Epithelial cell of proximal tubule (primary cell): ENCODE measurements at places on chromosomes 7 and 10.

DNA sequence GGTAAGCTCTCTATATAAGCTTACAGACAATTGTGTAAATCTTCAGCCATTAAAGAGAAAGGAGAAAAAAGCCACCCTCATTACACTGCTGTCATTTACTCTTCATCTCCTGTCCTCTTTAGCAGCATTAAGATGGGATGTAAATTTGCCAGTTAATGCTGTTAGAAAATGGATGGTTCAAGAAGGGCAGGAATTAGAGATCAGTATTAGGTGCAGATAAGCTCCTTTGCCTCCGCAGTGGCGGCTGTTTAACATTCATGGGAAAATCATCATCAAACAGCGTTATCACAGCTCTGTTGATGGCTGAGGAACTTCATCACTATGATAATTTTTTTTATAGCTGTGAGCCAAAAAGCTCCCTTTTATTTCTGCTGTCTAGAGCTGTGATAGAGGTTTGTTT lies 61.8 kb upstream of the FAM204A start:
- DNase-seq, result no peak

DNA sequence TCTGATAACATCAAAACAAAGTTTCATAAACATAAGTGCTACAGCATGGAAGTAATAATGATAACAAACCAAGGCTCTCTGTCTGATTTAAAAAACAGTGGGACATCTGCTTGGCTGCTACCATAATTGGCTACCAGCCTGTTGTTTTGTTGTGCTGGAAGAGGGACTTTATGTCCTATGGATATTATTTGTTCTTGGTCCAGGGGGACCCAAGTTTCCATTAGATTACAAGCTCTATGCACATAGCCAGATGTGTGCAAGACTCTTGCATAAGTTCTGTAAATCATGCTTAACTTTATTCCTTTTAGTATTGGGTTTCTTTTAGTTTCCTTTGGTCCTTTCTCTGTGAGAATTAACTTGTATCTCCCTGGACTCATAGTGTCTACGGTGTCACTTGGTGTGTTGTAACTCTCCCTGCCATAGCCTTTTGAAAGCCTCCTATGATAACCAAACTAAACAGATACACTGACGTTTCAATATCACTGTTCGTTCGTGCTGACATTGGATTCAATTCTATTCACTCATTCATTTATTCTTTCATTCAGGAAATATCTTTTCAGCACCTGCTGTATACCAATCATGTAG lies 41.4 kb upstream of the CD36 start:
- DNase-seq, result no peak

GRCh38 chr10:99869581-99870122 lies 87.2 kb downstream of the ABCC2 start:
- DNase-seq, result no peak

DNA sequence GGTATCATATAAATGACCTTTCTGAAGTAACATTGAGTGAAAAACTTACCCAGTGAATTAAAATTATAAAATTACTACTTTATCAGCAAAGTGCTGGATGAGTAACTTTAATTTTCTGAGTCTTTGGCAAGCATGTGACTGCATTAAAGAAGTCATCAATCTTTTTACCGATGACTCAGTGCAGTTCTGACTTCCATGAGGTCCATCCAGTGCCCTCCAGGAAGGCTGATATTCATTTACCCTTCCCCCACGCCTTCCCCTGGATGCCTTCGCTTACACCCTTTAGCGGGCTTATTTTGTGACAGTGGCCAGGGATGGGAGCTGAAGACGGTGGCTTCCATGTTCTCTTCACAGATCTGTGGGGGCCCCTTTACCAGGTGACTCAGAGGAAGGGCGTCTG lies 572.9 kb upstream of the PFKP start:
- DNase-seq, result no peak

DNA sequence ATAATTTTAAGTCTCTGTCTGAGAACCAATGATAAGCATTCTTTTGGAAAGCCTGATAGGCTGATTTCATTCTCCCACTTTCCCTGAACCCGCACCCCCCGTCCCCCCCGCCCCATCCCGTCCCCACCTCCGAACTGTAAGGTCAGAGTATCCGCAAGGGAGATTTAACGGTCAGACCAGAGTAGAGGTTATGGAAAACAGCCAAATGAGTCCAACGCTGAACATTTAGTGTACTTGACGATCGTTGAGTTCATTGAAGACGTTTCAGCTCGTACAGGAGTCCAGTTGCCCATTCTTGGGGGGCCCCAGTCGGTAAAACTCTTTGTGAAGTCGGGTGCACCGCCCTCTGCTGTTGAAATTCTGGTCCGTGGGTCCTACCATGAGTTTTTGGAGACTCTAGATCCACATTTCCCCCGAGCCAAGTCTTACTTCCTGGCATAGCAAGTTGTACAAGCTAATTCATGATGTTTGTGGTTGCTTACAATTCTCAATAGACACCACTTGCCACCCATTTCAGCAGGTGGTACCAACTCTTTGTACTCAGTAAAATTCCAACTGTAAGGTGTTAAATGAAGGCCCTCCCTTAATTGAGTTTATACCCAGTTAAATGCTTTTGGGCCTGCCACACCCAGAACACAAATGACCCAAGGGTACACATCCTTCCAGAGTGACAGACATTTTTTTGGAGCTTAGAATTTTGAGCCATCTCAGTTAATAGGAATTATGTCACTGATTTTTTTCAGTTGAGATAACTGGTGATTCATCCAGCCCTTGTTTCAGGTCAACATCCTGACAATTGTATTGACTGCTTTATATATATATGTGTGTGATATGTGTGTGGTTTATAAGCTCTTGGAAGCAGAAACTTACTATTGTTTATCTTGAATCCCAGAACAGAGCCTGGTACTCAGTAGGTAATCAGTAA lies 1.2 kb downstream of the MARCHF5 start:
- no peak for DNase-seq

- no peak for DNase-seq
Observed at GRCh38 chr7:7718492-7718891, at the start of gene RPA3. Gene RPA3, minus strand, starts transcription at chr7:7718607. Its CDS starts 78,189 bp downstream, at chr7:7640418.

DNA sequence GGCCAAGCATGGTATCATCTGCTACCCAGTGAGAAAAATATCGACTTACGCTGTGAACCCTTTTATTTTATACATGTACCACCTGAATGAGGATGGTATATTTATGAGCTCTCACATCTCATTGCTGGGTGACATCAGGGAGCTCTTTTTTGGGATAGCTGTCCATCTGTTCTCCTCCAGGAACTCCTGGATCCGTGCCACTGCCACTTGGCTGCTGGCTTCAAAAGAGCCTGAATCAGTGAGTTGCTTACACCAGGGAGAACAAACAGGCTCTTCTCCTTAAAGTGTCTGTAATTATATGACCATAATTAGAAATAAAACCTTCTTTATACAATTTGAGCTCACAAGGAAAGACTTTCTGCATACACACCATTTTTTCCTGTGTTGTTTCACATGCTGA lies 106.2 kb downstream of the KAT6B start:
- no peak for DNase-seq

DNA sequence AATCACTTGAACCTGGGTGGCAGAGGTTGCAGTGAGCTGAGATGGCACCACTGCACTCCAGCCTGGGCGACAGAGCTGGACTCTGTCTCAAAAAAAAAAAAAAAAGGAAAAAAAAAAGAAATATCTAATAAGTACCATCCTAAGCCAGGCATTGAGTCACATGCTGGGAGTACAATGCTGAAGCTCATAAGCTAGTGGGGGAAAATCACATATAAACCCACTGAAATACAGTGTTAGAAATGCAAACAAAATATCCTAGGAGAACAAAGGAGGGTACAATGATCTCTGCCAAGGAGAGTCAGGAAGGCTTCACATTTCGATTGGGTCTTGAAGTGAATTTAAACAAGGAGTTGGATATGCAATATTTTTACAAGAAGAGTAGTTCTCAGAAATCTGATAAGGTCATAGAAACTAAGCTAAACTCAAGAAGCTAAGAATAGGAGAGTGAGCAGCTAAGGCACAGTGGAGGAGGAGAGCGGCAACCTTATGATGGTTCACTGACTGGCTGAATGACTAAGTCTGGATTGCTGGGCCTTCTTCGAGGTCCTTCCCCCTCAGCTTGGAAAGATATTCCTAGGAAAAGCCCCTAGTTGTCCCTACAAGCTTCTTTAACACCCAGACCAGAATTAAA lies 115.5 kb downstream of the PHTF2 start:
- DNase-seq, result peak; percentile 16

DNA sequence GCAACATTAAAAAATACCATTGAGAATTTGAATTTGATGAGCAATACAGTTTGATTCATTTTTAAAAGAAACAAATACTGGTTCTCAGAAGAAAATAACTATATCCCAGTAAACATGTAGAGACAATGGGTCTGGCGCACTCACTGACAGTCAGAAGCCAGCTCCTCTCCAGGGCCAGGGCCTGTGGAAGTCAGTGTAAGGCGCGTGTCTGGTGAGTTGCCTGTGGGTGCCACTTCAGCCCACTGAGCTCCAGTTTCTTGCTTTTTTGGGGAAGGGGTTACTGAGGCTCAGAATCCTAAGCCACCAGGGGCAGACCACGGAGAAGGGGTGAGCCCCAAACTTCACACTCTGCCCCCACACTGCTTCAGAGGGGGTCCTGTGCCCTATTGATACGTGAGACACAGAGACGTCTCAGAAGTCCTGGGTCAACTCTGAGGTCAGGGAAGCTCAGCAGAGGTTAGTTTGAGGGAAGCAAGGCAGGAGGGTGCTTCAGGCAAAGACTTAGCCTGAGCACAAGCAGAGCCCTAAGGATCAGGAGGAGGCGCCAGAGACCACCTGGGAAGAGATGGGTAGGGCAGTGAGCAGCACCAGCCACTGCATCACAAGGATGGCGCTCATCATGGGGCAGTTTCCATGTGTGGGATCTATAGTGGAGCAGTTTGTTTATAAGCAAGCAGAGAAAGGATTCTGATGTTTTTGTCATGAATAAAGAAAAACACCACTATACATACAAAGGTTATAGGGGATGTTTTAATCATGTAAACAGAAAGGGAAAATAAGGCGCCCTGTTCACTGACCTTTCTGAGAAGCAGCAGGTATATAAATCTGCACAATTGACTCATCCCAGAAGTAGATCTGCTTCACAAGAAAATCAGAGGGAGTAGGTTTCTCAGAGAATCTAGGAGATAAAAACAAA lies 95.7 kb downstream of the PKD1L1 start:
- no peak for DNase-seq

DNA sequence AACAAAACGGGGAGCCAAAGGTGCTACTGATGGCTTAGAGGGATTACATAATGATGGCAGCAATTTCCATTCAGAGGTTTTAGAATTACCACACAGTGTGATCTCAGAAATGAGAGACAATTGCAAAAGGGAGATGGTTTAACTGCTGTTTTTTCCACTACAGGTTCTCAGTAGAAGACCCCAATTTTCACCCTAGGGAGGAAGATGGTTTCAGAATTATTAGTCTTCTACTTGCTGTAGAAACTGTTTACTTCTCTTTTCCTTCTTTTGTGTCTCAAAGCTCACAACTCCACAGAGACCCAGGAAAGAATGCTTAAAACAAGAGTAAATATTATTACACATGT lies 226.5 kb downstream of the INHBA start:
- no peak for DNase-seq

DNA sequence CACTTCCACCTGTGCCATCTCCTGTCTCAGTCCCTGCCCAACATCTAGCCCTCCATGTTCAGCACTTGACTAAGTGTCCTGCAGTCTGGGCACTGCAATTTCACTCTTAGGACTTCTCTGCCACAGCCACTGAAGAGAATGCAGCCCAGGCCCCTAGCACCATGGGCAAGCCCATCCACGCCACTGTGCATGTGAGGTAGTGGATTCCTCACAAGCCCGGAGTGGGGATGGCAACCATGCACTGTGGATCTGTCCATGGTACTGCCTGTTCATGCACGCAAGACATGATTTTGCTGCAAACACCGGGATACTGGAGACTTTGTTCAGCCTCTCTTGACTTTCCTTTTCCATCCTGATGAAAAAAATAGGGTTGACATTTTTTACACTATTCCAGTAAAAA lies 12.3 kb downstream of the DDC start:
- no peak for DNase-seq

- no peak for DNase-seq
Observed at GRCh38 chr7:76403780-76404494, 5.6 kb downstream of the SSC4D start.

- no peak for DNase-seq
Observed at GRCh38 chr7:29877196-29877595, 70.9 kb downstream of the WIPF3 start.

DNA sequence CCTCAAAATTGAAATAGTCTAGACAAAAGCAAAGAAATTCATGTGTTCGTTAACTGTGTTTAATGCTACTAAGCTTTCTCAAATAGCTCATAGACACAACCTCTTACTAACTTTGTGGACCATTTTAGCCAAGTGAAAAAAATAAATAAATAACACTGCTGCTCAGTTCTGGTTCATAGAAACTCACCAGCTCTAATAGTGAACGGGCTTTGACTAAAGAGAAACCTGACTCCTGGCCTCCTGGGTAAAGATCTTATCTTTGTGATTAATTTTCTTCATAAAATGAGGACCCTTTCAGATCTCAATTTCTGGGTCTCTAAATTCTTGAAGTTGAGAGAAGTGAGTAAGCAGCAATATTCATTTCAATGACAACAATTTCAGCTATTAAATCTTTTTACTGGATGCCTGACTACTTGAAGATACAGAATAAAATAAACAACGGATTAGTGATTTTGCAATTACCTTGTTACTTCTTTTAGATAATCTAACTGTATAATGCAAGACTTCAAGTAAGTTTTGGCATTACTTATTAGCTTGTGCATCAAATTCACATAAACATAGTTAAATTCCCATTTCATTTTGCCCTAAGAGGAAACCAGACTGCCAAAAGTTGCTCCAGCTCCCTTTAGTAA lies 3.1 kb downstream of the CADPS2 start:
- no peak for DNase-seq

GRCh38 chr7:151429237-151429559 lies 10.7 kb downstream of the CRYGN start:
- no peak for DNase-seq

DNA sequence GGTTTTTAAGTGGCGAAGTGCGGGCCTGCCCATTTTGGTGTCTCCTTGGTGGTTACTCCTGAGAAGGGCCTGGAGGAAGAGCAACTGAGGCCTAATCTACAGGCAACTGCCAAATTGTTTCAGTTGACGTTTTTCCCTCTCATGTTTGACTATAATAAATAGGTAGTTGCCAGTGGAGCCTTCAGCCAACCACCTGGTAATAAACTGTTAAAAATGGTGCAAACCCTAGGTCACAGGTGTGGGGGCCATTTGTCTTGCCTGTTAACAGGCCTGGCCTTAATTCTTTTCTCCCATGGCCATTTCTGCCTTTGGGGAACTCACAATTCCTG lies 3.7 kb downstream of the IKZF1 start:
- no peak for DNase-seq

DNA sequence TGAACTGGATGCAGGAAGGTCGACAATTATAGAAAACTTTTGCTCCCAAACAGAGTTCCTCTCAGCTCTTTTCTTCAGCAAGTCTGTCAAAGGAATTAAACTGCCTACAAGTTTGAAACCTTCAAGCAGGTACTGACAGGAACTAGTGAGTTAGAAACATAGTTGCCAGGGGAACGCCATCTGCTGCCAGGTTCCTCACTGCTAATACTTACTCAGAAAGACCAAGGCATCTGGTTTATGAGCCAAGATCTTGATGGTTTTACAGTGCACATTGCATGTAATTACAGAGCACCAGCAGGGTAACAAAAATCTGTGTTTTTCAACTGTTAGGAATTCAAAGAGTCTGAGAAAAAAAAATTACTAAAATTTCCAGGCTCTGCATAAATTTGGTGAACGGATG lies 300.0 kb upstream of the NRG3 start:
- DNase-seq, result no peak
